Dermis microvascular lymphatic vessel endothelial cell (primary cell): ENCODE measurements at places on chromosomes 13 and 19. TPM values are rescaled to one million over a fixed set of nuclear protein-coding genes. Genes with fewer than 3 reads are reported as not detected.

DNA sequence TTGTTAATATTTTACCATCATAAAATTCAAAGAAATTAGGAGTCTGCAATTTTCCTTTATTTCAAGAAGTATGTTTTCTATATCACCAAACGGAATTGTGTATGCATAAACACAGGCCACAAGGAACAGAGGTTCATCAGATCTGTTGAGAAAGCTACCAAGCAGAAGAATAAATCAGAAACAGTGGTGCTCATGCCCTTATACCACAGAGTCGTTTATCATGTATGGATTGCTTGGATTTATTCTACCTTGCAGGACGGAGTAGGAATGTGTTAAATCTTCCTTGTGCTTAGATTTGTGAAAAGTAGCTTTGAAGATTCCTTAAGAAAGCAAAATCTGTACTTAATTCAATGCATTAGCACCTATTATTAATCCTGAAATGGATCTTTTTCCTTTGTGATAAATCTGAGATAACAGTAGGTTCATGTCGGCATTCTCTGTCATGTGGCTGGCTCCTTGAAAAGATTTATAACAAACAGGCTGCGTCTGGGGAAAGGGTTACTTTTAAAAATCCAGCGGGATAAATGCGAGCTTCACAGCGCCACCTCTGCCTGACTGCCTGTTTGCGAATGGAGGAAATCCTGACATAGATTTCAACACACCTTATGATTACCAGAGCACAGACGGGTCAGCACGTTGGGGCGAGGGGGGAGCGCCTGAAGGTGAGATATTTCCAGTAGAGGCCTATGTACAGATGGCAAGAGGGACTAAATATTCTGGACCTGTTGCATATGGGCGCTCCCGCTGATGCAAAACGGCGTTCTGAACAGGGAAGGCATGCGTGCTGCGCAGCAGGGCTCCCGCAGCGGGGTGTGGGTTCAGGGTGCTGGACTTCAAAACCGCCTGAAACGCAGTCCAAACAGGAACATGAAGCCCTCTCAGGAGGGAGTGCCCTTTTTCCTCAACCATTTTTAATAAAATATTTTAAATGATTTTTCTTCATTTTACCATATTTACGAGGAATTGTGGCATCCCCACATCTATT, 445.5 kb upstream of the SGCG start:
- DNase-seq: no peak

DNA sequence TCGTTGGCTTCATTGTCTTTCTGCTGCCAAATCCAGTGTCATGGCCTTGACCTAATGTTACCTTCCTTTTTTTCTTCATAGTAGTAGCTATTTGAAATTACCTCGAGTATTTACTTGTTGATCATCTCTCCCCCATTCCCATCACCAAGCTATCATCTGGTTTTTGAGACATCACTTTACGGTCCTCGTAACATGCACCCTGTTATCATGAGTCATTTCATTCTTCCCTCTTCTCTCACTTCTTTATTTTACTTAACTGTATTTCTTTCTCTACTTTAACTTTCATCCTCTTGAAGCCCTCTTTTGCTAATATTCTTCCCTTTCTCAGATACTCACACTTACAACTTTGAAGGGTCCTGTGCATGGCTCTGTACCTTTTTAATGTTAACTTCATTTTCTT, 31.8 kb downstream of the TPP2 start:
- no peak for DNase-seq

DNA sequence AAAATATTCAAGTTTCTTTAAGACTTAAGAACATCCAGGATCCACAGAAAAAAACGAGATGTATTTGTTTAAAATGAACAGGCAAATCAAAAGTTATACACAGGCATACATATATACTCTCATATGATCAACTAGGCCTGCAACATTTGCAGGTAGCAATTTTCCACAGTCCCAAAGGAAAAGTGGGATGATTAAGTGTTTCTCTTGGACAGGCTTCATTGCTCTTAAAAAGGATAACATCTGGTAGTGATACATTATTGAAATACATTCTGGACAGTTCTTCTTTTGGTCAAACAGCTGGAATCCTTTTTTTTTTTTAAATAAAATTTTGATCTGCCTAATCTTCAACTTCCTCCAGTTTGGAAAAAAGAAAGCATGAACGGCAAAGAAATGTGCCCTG, 114.8 kb upstream of the TDRD3 start:
- DNase-seq: no peak

DNA sequence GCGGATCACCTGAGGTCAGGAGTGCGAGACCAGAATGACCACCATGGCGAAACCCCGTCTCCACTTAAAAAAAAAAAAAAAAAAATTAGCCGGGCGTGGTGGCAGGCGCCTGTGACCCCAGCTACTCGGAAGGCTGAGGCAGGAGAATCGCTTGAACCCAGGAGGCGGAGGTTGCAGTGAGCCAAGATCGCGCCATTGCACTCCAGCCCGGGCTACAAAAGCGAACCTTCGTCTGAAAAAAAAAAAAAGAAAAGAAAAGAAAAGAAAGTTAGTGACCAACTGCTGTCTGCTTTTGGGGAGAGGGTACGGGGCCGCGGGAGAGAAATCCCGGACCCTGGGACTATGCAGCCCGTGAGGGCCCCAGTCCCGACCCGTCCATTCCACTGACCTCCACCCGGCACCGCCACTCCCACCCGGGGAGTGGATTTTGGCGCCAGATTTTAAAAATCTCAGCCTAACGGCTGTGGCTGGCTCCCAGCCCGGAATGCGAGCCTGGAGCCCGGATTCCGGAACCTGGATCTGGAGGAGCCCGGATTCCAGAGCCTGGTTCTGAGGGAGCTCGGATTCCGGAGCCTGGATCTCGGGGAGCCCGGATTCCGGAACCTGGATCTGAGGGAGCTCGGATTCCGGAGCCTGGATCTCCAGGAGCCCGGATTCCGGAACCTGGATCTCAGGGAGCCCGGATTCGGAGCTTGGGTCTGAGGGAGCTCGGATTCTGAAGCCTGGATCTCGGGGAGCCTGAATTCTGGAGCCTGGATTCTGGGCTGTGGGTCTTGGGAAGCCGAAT, 6.1 kb upstream of the LMNB2 start:
- DNase-seq: peak; percentile 91

DNA sequence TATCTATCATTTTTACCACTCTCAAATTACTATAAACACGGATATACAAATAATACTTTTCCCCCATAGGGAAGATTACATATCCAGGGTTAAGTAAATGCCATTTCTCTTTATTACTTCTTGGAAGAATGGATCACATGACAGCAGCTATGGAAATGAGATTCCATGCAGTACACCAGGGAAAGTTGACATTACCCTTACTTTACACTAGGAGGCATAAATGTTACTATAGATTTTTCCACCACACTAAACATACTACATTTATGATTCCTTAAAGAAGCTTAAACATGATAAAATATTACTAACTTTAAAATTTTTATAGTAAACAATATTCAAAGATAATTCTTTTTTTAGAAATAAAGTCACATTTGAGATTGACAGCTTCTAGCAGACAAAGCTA, 611.4 kb downstream of the PCDH9 start:
- DNase-seq: no peak

- no peak for DNase-seq
Observed at GRCh38 chr19:2815191-2815614, 4.5 kb upstream of the ZNF554 start.

GRCh38 chr13:42735010-42735409, 46.4 kb upstream of the FAM216B start:
- no peak for DNase-seq

Gene FAM124A
- 4.6 and 7.7 TPM in 2 replicates for total RNA-seq

Gene TSSK6
- 0.26 and 0.89 TPM in 2 replicates for total RNA-seq

Gene CHMP2A
- 90.8 and 112 TPM in 2 replicates for total RNA-seq
